ENCODE measurements at places on chromosomes 16 and 17.

GRCh38 chr17:59858167-59858816 lies 34.5 kb downstream of the TUBD1 start:
- no peak for DNase-seq

- DNase-seq: no peak
These were observed 47.2 kb downstream of the ANKRD11 start for GRCh38 chr16:89442990-89443726.

DNA sequence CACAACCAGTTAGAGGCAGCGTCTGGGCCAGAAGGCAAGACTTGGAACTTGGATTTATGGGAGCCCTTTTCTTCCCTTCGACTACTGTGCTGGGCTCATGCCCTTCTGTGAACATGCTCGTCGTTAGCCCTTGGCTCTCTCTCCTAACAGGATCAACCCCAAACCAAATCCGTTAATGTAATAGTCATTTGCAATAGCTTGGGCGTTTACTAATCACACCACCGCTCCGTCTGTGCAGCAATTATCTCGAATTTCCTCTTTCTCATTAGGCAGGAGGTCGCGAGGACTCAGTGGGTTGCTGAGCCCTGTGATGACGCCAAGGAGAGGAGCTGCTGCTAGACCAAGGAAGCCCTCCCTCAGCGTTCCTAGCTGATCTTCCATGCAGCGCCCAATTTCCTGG lies 114.7 kb downstream of the ENGASE start:
- no peak for DNase-seq

GRCh38 chr16:53962041-53962440 lies 258.1 kb downstream of the FTO start:
- DNase-seq: no peak

DNA sequence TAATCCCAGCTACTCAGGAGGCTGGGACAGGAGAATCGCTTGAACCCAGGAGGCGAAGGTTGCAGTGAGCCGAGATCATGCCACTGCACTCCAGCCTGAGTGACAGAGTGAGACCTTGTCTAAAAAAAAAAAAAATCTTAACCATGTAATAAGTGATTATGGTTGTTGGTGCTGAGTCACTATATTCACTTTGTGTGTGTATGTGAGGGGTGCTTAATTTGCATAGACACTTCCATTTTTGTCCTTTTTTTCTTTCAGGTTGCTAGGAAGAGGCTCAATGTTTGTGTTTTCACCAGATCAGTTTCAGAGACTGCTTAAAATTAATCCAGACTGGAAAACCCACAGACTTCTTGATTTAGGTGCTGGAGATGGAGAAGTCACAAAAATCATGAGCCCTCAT lies 18.2 kb downstream of the METTL9 start:
- no peak for DNase-seq

DNA sequence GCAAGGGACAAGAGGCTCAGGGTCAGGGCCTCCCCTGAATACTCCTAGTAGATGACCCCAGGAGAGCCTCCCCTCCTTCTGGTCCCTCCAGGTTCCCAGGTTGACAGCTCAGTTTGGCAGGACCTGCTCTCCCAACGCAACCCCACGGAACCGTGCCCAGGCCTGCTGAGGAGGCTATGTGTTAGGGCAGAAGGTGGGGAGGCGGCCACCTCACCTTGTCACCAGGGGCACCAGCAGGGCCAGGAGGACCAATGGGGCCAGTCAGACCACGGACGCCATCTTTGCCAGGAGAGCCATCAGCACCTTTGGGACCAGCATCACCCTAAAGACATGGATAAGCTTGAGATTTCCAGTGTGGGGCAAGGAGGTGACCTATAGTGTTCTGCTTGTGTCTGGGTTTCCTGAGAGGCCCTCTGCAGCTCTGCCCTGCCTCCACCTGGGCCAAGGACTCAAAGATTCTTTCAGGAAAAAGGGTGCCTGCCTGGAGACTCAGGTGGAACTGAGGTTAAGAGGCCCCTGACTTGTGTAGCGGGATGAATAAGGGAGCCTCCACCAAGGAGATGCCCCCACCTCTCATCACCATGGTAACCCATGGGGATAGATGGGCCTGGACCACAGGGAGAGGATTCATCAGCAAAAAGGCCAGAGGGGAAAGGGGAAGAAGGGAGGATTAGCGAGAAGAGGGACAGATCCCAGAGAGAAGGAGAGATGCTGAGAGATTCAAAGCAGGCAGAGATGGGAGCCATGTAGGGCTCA lies 10.7 kb downstream of the COL1A1 start:
- no peak for DNase-seq

Measured in brain pericyte (primary cell).